ENCODE measurements at places on chromosomes 12 and 14.

DNA sequence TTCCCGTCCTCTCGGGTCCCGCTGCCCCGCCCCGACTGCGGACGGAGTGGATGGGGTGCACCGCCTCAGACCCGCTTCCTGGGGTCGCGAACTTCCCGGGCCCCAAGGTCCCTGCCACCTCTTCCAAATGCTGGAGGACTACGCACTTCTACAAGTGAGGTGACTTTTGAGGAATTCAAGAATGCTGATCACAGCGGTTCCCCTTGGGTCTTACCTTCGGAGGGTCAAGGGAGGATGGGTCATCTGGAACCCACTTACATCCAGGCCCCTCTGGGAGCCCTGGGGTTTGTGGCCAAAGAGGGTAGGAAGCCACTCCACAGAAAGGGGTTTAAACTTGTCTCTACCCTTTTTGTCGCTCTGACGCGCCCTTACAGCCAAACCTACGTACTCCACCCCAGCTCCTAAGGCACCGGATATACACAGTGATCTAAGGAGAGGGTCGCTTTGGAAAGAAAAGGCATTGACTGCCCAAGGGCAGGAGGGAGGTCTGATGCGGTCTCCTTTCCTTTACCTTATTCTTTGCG, 532 bp upstream of the PRKD1 start:
- DNase-seq, result no peak

DNA sequence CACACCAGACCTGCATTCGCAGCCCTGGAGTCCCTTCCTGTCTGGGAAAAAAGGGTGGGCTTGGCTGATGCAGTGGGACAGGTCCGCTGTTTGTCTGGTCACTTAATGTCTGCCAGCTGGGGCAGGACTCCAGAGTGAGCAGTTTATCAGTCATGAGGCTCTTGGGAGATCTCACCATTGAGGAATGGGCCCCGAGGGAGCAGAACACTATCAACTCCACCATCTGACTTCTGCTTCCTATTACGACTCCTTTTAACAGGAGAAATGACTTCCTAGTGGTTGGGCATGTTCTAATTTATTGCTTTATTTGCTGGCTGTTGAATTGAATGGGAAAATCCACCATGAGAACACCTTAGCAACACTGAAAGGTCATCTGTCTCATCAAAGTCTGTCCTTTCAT, 182.5 kb upstream of the RASSF8 start:
- no peak for DNase-seq

DNA sequence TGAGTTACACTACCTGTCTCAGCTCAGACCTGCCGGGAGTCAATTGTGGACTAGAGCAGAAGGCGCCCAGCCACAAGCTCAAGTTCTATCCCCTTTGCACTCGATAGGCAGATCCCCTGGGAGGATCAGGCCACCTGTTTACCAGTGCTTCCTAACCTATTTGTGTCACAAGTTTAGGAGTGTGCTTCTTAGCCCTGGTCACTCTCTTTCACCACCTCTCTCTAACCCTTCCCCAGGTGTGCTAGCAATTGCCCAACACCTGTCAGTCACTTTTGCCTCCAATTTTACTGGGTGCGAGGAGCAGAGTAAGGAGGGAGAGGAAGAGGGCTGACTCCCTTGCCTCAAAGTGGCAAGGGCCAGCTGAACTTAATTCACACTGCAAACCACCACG, 745 bp upstream of the NAA30 start:
- no peak for DNase-seq

DNA sequence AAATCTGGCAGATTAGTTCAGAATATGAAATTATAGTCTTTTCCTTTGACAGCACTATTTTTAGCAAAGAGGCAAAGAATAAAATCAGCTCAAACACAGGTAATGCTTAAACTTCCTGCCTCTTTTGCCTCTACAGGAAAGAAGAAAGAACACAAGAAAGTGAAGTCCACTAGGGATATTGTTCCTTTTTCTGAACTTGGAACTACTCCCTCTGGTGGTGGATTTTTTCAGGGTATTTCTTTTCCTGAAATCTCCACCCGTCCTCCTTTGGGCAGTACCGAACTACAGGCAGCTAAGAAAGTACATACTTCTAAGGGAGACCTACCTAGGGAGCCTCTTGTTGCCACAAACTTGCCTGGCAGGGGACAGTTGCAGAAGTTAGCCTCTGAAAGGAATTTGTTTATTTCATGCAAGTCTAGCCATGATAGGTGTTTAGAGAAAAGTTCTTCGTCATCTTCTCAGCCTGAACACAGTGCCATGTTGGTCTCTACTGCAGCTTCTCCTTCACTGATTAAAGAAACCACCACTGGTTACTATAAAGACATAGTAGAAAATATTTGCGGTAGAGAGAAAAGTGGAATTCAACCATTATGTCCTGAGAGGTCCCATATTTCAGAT, 17.4 kb downstream of the TMPO start:
- DNase-seq, result peak; percentile 75

GRCh38 chr12:42962384-42962783, 372.8 kb upstream of the PRICKLE1 start:
- no peak for DNase-seq

- DNase-seq, result no peak
Observed at GRCh38 chr12:108822497-108823205, 34.7 kb downstream of the SSH1 start.

Measured in hematopoietic multipotent progenitor cell treated with erythropoietin and hydrocortisone succinate and interleukin-3 and kit ligand, for 8 days (in vitro differentiated cells).